Stimulated activated CD4-positive, alpha-beta T cell treated with anti-CD3 and anti-CD28 coated beads, TNF-alpha, amount 100 ng/mL, for 1 hour (primary cell): ENCODE measurements at places on chromosomes 6 and 20.

- DNase-seq = no peak
Observed at GRCh38 chr6:153129873-153130514, 1.1 kb downstream of the RGS17 start.

GRCh38 chr6:168999392-168999791 lies 254.3 kb downstream of the THBS2 start:
- DNase-seq = no peak

GRCh38 chr6:149628875-149629510 lies 19.5 kb downstream of the KATNA1 start:
- DNase-seq = no peak

- no peak for DNase-seq
Observed at GRCh38 chr6:124463271-124463670, 499.0 kb upstream of the RNF217 start.

DNA sequence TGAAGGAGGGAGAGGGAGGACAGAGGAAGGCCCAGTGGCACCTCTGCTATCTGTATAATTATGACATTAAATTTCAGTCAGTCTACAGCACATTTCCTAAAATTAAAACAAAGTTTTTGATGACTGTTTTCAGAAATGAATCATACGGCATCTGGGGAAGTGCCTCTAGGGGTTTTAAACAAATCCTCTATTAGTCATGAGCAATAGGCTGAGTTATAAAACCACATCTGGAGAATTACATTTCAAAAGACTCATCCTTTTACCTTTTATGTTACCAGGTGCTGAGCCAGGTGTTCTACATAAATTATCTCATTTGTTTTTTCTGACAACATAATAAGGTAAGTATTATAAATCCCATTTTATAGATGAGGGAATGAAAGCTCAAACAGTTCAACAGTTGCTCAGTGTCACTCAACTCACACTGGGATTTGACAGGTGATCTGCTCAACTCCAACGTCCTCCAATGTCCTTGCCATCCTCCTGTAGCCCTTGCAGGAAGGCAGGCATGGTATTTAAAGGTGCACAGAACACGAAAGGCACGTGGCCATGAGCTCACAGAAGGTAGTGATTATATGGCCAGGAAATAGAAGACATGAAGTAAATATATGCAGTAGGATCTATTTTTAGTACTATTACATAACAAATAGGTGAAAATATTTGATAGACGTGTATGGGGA lies 184.2 kb upstream of the MAN1A1 start:
- DNase-seq = no peak

DNA sequence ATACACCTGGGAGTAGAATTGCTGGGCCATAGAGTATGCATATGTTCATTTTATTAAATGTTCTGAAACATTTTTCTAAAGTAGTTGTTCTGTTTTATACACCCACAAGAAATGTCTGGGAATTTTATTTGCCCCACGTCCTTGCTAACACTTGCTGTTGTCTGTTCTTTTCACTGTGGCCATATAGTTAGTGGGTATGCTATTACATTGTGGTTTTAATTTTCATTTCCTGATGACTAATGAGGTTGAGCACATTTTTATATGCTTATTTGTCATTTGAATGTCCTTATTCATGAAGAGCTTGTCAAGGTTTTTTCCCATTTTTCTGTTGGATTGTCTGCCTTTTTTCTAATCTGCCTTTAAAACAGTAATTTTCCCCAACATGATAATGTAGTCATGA lies 41.5 kb upstream of the TGM3 start:
- DNase-seq = no peak

GRCh38 chr6:17100806-17101205 lies 1.0 kb upstream of the STMND1 start:
- no peak for DNase-seq

DNA sequence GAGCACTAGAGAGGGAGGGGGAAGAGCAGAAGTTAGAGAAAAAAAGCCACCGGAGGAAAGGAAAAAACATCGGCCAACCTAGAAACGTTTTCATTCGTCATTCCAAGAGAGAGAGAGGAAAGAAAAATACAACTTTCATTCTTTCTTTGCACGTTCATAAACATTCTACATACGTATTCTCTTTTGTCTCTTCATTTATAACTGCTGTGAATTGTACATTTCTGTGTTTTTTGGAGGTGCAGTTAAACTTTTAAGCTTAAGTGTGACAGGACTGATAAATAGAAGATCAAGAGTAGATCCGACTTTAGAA lies 2.0 kb downstream of the ID4 start:
- DNase-seq = no peak

DNA sequence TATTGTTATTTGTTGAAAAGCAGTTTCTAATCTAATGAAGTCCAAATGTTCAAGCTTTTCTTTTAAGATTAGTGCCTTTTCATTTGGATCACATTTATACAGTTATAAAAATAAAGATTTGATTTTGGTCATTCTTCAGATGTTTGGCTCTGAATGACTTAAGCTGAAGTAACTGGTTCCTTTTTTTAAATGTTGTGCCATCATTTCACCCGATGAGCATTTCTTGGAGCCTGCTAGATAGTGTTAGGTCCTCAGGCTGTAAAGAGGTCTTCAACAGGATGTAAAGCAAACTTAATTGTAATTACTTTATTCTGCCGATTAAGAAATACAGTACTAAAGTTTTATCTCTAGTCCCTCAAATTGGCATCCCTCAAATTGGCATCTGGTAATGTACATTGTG lies 41.2 kb upstream of the ASIP start:
- DNase-seq = no peak

DNA sequence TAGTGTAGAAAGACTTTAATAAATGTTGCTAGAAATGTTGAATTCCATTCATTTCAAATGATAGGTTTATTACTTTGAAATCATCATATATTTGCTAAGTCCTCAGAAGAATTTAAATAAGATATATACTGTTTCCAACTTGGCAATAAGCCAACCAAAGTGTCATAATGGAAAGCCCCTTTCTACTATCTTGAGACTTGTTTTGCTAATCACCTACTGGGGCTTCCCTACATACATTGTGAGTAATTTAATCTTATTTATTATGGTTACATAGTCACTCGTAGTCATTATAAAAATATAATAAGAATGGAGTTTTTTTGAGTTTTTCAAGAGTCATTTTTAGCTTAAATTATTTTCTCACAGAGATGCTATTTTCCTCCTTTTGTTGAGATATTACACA lies 20.7 kb downstream of the COL19A1 start:
- DNase-seq = no peak

DNA sequence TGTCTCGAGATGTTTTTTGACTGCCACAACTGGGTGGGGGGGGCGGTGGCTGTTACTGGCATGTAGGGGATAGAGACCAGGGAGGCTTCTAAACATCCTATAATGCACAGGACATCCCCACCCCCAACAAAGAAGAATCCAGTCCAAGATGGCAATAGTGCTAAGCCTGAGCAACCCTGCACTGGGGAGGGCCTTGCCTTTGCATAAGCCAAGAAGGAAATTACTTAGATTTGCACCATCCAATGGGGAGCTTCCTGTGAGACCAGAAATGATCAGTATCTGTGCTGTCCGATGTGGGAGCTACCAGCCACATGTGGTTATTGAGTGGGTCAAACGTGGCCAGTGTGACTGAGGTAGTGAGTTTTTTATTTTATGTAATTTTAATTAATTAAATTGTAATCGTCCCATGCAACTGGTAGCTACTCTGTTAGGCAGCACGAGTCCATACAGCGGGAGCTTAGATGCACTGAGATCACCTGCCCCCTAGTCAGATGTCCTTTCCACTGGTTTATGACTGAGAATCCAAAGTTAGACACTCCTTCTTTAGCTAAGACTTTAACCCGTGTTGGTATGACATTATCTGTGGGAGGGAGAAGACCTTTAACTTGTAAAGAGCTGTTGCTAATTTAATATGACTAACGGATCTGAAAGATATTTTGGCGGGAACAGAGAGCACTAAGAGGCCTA lies 97.4 kb upstream of the NEDD9 start:
- DNase-seq = no peak

GRCh38 chr20:38766071-38766470 lies 17.8 kb downstream of the ACTR5 start:
- DNase-seq = no peak

GRCh38 chr20:10591946-10592521 lies 81.8 kb downstream of the JAG1 start:
- no peak for DNase-seq

DNA sequence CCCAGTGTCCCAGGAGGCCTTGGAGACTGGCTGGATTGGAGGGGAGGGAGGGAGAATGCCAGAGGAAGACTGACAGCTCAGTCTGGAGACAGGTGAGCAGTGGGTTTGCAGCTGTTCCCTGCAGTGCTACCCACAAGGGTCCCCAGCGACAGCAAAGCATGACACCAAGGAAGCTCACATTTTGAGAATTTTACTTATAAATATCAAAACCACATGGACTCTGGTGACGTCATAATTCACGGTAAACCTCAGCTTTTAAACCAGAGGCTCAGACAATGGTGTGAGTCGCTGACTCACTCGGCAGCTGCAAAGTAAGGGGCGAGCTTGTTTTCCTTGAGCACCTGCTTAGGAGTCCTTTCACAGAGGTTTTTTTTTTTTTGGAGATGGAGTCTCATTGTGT lies 65.2 kb downstream of the THBS2 start:
- no peak for DNase-seq

- no peak for DNase-seq
Observed at GRCh38 chr20:21503345-21503744, 10.5 kb downstream of the NKX2-2 start.

- DNase-seq = no peak
Observed at GRCh38 chr6:148611213-148611612, 135.6 kb upstream of the UST start.

GRCh38 chr20:41476013-41476441 lies 109.4 kb upstream of the EMILIN3 start:
- no peak for DNase-seq

GRCh38 chr20:62039738-62040137 lies 25.9 kb downstream of the TAF4 start:
- DNase-seq = no peak

- DNase-seq = no peak
Observed at GRCh38 chr6:4732691-4733315, 43.4 kb upstream of the CDYL start.

- no peak for DNase-seq
Observed at GRCh38 chr6:3009930-3010329, 10.2 kb downstream of the NQO2 start.

DNA sequence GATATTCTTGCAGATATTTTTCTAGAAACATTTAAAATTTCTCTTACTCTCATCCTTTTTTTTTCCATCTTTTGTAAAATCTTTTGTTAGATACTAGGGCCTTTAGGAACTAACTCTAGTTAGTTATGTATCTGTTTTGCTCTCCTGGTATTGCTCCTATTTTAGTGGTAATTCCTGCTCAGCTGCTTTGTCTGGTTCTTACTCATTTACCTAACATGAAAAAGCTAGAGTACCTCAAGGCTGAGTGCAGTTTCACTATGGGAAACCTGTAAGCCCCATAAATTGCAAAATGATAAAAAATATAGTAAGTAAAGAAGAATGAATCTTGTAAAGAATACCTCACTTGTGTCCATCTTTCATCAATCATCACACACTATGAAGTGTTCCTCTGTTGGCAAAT lies 1602.0 kb downstream of the GRIK2 start:
- no peak for DNase-seq

DNA sequence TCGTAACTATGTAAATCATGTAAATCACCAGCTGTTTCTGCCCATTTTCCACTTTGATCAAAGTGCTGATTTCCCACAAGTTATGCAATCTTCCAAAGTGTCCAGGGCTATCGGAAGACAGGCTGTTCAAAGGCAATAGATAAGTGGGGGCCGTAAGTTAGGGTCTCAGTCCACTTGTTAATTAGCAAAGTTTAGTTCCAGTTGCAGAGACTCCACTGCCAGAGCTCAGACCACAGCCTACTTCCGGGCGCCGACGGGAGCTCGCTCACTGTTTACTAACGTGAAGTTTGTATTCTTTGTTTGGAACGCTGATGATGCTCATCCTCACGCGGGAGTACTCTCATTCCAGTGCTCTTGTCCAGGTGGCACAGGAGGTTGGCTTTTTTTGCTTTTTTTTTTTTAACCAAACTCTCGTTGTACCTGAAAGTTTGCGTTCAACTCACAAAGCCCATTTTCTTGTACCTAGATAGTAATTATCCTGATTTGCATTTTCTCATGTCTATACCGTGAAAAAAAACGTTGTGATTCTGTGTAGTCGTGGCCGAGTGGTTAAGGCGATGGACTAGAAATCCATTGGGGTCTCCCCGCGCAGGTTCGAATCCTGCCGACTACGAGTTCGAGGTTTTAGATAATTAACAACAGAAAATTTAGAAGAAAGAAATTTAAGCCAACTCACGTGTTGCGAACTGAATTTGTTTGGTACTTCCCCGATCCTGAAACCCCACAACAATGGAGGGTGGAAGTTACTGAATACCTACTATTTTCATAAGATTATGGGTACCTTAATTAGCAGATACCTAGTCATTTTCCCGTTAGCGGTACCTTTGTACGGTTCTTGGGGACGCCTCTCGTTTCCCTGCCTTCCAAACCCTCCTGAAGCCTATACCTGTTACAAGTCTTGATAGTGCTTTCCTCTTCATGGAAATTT lies 29.9 kb upstream of the ZNF184 start:
- peak; percentile 45 for DNase-seq

DNA sequence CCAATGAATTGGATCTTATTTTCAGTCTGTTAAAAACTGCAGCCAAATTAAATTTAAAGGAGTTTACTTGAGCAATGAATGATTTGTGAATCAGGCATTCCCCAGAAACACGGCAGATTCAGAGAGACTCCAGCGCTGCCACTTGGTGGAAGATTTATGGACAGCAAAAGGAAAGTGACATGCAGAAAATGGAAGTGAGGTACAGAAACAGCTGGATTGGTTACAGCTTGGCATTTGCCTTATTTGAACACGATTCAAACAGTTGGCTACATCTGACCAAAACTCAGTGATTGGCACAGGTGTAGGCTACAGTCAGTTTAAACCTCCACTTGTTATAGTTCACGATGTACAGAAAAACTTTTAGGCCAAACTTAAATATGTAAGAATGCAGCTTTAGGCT lies 257.6 kb upstream of the IMPG1 start:
- DNase-seq = no peak

GRCh38 chr20:41927189-41927588 lies 309.0 kb upstream of the CHD6 start:
- DNase-seq = no peak

DNA sequence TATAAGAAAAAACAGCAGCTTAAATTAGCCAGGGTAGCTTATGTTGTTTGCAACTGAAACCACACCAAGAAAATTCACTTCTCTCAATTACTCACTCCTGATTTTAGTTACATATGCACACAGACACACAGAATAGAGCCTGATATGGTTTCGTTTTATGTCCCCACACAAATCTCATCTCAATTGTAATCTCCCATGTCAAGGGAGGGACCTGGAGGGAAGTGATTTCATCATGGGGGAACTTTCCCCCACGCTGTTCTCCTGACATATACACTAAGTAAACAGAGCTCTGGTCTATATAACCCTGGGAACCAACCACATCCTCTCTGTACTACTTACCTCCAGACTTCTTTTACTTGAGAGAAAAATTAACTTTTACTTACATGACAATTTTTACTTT lies 9.8 kb downstream of the OR12D1 start:
- DNase-seq = no peak

GRCh38 chr6:109791301-109791700 lies 100.2 kb downstream of the FIG4 start:
- no peak for DNase-seq
